ENCODE measurements at places on chromosomes 4 and X. TPM values are rescaled to one million over a fixed set of nuclear protein-coding genes. Genes with fewer than 3 reads are reported as not detected.

Gene SCFD2
- 17.2 TPM for total RNA-seq

Gene ALAS2
- not detected for total RNA-seq

Gene SPANXD
- not detected for total RNA-seq

GRCh38 chrX:101729986-101730385 lies 70.3 kb upstream of the ARMCX2 start:
- DNase-seq, result no peak
- no peaks in the 10 kb centered on the region for H3K27me3 ChIP-seq
- no peaks in the 10 kb centered on the region for H3K36me3 ChIP-seq
- H3K4me1 ChIP-seq, result no peaks in the 10 kb centered on the region
- H3K4me3 ChIP-seq, result no peak overlapping the region

GRCh38 chr4:88177983-88178625 lies 19.7 kb upstream of the ABCG2 start:
- no peaks in the 10 kb centered on the region for H3K27me3 ChIP-seq
- H3K4me3 ChIP-seq, result no peak overlapping the region
- DNase-seq, result no peak

DNA sequence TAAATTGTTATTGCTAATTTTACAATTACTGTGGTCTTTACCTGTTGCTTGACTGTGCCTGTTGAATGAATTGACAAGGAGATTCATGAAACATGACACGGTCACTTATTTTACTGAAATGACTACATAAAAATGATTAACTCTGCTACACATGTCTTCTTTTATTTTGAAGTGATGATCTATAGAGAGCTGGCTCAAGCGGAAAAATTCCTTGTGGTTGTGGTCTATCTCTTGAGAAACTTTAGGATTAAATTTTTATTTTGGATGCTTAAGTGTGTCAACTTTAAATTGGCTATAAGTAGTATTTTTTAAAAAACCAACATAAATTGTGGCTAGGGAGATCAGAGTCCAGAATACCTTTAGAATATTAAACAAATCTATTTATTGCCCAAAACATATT lies 131.8 kb upstream of the PITX2 start:
- H3K4me3 ChIP-seq, result no peak overlapping the region
- H3K27ac ChIP-seq, result no peak overlapping the region
- H3K27me3 ChIP-seq, result no peaks in the 10 kb centered on the region
- DNase-seq, result no peak

Gene RGN
- 2.7 TPM for total RNA-seq

- no peaks in the 10 kb centered on the region for H3K36me3 ChIP-seq
- peaks cover 3% of the 10 kb centered on the region for H3K4me1 ChIP-seq
- DNase-seq, result no peak
- peaks cover 3% of the 10 kb centered on the region for H3K27me3 ChIP-seq
- H3K27ac ChIP-seq, result no peak overlapping the region
- H3K4me3 ChIP-seq, result no peak overlapping the region
These were observed 34.5 kb downstream of the LRPAP1 start for GRCh38 chr4:3497523-3498389.

Gene NCBP2L
- total RNA-seq, result not detected

GRCh38 chrX:70455366-70456202 lies 10.9 kb downstream of the DLG3 start:
- H3K4me1 ChIP-seq, result peaks cover 7% of the 10 kb centered on the region
- H3K27ac ChIP-seq, result peak overlapping the region; percentile 95
- peak overlapping the region; percentile 93 for H3K4me3 ChIP-seq
- peak; percentile 35 for DNase-seq
- H3K36me3 ChIP-seq, result no peaks in the 10 kb centered on the region

DNA sequence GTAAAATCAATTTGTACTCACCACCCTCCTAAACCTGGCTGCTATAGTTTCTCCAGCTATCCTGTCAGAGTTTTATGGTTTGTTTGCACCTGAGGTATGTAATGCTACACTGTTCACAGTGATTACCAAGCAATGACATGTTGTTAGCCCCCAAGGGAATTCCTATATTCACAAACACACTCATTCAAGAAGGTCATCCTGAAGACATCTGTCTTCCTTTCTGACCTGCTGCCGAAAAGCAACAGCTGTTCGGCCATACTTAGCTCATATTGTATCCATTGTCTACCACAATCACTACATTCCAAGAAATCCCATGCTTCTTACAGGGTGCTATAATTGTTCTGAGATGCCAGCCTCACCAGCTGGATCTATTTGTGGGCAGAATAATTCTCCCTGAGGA lies 160.1 kb upstream of the GYPA start:
- H3K36me3 ChIP-seq, result no peaks in the 10 kb centered on the region
- H3K27ac ChIP-seq, result peak overlapping the region; percentile 45
- H3K4me3 ChIP-seq, result no peak overlapping the region
- H3K27me3 ChIP-seq, result peaks cover 3% of the 10 kb centered on the region
- DNase-seq, result no peak

Gene RAI2
- total RNA-seq, result 1.4 TPM
